Smooth muscle cell of the brain vasculature (primary cell): ENCODE measurements at places on chromosomes 12 and 14.

DNA sequence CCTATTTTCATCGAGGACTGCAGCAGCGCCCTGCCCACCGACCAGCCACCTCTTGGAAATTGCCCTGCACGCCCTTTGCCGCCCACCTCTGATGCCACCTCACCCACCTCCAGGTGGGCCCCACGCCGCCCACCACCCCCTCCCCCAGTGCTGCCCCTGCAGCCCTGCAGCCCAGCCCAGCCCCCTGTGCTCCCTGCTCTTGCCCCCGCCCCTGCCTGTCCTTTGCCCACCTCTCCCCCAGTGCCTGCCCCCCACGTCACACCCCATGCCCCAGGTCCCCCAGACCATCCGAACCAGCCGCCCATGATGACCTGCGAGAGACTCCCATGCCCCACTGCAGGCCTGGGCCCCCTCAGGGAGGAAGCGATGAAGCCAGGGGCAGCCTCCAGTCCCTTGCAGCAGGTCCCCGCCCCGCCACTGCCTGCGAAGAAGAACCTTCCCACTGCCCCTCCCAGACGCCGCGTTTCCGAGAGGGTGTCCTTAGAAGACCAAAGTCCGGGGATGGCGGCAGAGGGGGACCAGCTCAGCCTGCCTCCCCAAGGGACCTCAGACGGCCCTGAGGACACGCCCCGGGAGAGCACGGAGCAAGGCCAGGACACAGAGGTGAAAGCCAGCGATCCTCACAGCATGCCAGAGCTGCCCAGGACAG lies 96.5 kb downstream of the LGMN start:
- DNase-seq = no peak

DNA sequence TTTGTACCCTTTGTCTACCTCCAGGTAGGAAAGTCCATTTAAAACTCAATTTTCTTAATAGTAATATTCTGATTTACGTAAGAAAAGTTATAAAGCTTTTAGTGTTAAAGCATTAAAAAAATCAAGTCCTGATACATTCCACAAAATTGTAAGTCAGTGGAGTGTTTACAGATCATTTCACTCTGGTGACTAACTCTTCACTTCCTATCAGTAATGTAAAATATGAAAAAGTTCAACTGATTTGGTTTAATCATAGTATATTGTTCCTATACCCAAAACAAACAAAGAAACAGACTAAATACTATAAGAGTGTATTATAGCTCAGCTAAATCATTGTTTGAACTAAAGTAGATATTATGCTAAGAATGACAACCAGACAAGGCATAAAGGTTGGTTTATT lies 85.9 kb downstream of the VEZT start:
- DNase-seq = no peak

DNA sequence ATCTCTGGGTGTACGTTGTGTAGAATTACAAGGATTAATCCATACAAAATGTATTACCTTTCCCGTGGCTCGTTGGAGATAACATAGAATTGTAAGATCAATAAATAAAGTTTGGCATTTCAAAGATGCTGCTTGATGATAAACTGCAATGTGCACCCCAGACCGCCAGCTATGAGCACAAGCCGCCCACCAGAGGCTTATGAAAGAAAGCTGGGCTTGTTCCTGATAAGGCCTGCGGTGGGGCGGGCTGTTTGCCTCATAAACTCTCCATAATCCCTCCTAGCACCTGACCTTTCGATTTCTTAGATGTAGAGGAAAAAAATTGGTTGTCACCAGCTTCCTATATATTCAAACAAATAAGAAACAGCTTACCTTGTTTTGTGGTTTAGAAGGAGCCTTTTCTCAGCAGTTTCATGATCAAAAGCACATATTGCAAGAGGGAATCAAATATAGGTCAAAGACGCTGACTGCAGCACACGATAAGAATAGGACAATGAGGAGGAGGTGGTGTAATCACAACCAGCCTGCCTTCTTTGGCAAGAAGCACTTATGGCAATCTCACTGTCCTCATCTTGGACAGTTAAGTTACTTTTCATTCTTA lies 293.6 kb downstream of the RMST start:
- DNase-seq = no peak

DNA sequence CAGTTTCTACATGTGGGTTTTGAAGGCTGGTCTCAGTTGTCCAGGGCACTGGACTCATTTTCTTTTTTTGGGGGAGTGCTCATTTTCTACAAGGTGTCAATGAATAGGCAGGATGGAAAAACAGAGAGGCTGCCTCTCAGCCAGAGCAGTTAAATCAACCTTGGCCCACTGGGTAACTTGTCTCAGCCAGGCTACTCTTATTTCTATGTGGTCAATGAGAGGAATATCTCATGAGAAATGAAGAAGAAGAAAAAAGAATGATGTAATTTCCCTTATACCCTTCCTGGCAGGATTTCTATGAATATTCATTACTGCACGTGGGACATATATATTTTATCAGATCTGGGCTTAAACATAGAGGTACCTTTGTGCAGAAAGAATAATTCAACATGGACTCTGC lies 155.2 kb upstream of the E2F7 start:
- DNase-seq = no peak

DNA sequence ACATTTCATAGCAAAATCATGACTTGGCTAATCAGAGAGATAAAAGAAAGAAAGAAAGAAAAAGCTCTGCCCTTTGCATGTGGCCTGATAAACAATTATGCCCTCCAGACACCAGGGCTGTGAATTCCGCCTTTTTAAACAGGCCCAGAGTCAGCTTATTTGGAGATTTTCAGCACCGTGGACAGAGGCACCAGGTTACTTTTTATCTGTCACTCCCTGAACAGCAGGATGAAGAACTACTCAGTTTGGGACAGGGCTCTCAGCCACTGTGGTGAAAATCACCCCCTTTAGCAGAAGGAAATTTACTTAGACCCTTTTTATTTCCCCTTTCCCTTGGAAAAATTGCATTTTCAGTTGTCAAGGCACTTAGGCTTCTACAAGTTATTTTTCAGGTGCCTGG lies 359.9 kb downstream of the NRXN3 start:
- DNase-seq = no peak

DNA sequence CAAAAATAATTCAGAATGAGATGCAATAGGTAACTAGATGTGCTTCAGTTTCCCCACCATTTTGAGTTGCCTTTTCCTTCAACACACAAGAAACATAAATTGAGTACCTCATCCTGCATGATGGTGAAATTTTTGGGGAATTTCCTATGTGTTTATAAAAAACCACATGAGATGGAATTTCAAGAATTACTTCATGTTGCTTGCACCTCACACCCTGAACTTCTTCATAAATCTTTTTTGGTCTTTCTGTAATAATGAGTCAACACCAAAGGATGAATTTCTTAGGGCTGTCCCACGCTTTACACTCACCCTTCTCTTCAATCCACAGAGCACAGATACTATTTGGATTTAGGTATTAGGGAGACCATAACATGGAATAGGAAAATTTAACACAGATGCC lies 22.6 kb upstream of the LUM start:
- DNase-seq = no peak

DNA sequence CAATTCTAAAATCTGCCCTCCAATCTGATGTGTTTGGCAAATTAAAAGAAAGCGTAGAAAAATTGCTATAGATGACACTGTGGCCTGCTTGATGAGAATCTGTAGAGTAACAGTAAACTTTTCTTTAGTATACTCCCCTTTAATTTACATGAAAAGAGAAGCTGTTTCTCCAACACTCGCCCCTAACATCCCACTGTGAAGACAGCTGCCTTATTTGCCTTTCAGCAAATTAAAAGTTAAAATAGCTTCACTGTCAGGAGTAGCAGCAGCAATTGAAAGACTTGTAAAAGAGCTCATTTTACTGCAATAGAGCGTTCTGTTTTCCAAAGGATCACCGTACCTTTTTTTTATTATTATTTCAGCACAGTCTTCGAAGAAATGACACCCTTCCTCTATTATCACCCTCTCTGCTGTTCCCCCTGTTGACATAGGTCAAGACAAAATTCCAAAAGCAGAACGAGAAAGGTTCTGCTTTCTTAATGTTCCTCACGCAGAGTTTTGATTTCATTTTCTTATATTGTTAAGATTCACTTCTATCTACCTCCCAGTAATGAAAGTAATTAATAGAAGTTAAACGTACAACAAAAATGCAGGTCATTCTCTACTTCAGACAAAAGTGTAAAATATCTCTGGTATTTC lies 153.5 kb upstream of the USP15 start:
- no peak for DNase-seq

GRCh38 chr12:71752891-71753290 lies 1.8 kb upstream of the RAB21 start:
- DNase-seq = no peak

DNA sequence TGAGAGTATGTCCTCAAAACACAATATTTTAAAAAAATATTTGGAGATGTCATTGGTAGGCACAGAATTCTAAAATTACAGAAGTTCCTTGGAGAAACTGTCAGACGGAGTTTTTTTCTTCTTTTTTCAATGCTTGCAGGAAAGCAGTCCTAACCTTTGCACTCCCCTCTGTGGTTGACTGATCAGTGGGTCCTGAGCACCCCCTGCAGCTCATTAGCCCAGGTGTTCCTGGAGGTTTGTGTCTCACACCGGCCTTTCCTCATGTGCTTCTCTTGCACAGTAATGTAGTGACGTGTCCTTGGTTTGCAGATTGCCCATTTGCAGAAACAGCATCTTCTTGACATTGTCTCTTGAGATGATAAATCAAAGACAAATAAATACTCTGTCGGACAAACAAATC lies 513.0 kb downstream of the TMEM121 start:
- no peak for DNase-seq

DNA sequence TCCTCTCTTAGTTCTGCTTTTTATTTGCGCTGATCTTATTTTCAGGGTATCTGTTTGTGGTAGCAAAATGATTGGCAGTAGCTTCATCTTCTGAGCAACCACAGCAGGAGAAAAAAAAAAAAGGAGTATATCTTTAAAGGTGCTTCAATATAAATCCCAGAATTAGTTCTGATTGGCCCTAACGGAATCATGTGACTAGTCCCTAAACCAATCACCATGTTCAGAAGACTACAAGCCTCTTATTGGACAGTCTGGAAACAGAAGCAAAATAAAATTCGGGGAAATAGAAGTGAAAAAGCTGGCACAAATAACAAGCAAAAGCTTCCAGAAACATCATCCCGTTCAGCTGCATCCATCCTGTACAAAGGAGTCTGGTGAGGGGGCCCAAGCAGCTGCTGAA lies 49.9 kb upstream of the PTPRO start:
- no peak for DNase-seq

DNA sequence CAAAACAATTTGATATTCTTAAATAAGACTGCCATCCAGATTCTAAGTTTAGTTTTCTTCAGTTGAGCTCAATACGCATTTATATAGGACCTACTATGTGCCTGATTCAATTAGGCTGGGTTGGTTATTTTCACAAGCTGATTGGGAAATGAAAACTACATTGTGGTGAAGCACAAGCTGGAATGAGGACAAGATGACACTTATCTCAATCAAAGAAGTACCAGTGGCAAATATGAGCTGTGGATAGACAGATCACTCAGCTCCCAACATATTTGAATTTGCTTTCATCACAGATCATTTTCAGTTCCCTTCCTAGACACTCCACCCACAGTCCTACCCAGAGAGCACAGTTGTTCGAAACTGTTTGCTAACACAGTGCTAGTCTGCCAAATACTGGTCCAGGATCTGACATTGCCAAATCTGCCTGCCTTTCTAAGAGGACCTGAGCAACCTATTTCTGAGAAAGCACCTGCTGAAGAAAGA lies 74.7 kb downstream of the LLPH start:
- DNase-seq = no peak

GRCh38 chr12:71460850-71461609 lies 21.4 kb downstream of the LGR5 start:
- no peak for DNase-seq
